Activated gamma-delta T cell treated with anti-CD3 and anti-CD28 coated beads, Interleukin-2, amount 50 U/mL, for 16 hours (primary cell): ENCODE measurements at places on chromosomes 16 and 17.
A peak's percentile ranks its signal among the peaks of the same experiment; 100 is the strongest.

DNA sequence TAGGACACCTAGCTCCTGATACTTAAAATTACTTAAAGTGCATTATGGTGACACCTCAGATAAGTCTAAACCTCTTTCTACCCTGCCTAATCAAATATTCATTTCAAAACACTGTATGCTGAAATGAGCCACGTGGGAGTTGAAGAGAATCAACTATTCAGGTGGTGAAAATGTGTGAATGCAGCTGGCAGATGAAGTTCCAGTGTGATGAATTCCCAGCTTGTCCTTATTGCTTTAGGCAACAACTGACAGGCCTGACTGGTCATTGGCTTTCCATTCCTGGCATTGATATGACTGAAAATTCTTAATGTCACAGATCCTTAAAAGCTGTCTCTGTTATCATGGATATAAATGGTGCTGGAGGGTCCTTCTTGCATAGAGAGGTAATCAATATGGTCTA is 301.9 kb upstream of the TBX2 start:
- DNase-seq = no peak

- no peak for DNase-seq
Observed at GRCh38 chr17:45236282-45236606, 14.6 kb downstream of the FMNL1 start.

GRCh38 chr17:70268383-70268782 is 99.1 kb downstream of the KCNJ2 start:
- DNase-seq = no peak

- no peak for DNase-seq
Observed at GRCh38 chr17:67672592-67673335, 45.0 kb upstream of the NOL11 start.

DNA sequence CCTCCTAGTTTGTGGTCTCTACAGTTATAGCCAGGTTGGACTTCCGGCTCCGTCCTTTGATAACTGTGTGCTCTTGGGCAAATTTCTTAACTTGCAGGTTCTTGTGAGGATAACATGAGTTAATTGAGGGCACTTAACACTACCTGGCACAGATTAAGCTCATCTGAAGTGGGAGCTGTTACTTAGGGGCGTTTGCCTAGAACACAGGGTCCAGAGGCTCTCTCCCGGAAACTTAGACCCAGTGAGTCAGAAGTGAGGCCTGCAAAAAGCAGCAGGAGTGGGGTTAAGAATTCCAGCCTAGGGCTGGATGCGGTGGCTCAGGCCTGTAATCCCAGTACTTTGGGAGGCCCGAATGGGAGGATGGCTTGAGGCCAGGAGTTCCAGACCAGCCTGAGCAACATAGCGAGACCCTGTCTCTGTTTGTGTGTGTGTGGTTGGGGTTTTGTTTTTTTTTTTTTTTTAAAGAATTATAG is 1.4 kb downstream of the MVP start:
- no peak for DNase-seq

DNA sequence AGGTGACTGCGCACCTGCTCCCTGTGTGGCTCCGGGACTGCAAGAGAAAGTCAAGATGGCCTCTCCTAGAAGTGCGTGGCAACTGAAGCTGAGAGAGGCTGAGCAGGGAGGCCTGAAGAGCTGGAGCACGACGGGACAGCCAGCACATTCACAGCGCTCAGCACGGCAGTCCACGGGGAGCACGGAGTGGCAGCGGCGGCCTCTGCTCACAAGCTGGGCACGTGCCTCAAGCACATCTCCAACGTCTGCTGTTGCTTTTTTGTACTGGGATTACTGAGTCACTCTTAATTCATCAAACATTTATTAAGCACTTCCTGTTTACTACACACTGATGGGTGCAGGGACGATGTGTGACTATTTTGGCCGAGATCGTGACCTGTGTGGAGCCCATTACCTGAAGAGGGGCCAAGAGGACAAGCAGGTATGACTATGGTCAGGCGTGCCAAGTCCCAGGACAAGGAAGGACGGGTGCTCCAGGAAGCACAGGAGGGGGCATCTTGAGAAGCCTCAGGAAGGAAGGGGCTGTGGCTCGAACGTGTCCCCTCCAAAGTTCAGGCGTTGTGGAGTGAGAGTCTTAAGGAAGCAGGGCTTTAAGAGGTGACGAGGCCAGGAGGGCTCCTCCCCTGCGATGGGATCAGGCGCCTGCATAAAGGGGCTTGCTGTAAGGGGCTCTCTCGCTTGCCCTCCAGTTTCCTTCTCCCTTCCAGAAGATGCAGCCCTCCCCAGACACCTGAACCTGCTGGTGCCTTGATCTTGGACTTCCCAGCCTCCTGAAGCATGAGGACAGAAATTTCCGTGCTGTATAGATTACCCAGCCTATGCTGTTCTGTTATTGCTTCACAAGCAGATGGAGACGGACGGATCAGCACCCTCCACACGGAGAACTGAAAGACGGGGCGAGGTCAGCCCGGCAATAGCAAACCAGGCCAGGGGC is 105.8 kb downstream of the ADCY9 start:
- DNase-seq = no peak

- DNase-seq = no peak
Observed at GRCh38 chr17:59097876-59098275, 8.8 kb downstream of the TRIM37 start.

- DNase-seq = no peak
Observed at GRCh38 chr17:4049546-4049945, 85.3 kb upstream of the ATP2A3 start.

DNA sequence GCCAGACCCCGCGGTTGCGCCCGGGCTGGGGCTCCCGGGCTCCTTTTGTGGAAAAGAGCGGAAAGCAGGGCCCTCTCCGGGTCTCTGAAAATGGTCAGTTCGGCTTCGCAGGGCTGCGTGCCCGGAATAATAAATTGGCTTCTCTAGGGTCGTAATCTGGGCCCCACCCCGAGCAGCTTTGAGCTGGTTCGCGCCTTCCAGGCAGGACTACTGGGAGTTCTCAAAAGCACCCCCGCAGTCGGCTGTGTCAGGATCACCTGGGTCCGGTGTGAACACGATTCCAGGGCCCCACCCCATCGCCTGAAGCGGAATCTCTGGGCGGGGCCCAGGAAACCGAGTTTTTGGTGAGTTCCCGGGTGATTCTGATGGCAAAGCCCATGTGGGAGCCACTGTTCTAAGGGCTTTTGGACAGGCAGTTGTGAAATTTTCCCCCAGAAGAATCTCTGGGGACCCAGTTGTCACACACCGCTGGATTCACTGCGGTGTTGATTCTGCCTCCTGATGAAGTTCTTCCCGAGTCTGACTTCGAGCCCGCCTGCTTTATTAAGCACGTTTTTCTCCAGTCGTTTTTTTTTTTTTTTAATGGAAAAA is 77.0 kb downstream of the MRC2 start:
- DNase-seq = no peak

DNA sequence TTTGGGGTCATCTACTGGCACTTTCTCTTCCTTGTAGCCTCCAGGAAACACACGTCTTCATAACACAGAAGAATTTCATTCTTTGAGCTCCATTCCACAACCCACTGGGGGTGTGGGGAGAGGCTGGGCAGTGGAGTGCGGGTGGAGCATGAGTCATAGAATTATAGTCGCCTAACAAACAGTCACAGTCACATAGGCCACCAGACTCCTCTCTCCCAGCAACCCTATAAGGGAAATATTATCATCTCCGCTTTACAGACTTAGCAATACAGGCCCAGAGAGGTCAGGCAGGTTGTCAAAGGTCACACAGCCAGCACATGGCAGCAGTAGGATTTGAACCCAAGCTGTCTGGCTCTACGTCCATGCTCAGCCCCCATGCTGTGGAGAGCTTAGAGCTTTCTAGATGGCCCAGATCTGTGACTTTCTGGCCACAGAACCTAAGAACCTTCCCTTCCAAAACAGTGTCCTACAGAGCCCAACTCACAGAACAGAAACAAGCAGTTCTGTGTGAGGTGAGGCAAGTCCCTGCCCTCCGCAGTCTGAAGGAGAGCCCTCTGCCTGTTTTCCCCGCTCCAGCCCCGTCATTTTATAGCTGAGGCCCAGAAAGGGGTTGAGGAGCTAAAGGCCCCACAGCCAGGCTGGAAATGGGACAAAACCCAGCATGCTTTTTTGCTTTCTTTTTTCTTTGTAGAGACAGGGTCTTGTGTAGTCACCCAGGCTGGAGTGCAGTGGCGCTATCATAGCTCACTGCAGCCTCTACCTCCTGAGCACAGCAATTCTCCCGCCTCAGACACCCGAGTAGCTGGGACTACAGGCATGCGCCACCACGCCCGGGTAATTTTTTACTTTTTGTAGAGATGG is 10.7 kb upstream of the LITAF start:
- no peak for DNase-seq

GRCh38 chr17:30477083-30477773 is at the start of gene GOSR1:
Gene GOSR1 (plus strand): TSS chr17:30477408. CDS start chr17:30477434, 26 bp downstream.
- peak; percentile 87 for DNase-seq

DNA sequence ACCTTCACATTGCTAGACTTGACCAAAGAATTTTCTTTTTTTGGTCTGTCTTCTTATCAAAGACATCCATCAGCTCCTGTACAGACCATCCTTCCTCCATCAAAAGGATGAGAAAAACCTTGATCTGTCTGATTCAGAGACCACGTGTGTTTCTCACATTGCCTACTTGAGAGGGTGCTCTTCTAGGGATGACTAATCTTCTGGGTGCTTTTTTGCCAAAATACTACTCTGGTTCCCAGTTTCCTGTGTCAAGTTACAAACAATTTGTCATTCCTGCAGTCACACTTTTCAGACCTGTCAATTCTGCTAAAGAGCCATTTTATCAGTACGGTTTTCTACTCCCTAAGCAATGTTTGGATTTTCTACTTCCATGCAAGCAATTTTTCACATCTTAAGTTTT is 492.2 kb downstream of the CDH11 start:
- no peak for DNase-seq

DNA sequence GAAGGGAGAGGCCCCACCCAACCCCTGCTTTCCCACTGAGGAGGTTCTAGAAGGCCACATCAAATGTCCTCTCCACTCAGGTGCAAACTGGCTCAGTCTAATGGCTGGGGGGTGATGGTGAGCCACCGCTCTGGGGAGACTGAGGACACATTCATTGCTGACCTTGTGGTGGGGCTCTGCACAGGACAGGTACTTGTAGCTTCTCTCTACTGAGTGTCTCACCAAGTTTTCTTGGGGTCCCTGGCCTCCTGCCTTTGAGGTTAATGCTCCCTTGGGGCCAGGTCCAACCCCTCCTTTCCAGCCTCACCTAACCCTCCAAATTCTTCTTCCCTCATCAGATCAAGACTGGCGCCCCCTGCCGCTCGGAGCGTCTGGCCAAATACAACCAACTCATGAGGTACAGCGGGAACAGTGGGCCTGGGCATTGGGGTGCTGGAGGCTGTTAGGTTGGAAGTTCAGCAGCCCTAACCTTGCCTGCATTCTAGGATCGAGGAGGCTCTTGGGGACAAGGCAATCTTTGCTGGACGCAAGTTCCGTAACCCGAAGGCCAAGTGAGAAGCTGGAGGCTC is 5.7 kb downstream of the ENO3 start:
- DNase-seq = no peak

DNA sequence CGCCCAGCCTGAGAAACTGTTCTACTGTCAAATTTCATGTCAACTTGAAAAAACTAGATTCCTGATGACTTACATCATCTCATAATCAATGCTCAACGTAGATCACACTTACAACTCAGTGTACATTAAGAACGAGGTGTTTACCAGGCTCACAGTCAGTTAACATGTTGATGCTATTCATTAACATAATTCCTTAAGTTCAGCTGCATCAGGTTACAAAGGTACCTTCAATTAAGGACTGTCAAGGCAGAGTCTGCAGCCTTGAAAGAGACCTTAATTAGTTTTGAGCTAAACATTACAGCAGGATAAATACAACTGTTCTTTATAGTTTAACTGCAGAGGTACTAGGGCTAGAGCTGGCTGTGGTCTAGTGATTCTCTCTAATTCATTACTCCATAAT is 1.9 kb downstream of the GNA13 start:
- DNase-seq = no peak

DNA sequence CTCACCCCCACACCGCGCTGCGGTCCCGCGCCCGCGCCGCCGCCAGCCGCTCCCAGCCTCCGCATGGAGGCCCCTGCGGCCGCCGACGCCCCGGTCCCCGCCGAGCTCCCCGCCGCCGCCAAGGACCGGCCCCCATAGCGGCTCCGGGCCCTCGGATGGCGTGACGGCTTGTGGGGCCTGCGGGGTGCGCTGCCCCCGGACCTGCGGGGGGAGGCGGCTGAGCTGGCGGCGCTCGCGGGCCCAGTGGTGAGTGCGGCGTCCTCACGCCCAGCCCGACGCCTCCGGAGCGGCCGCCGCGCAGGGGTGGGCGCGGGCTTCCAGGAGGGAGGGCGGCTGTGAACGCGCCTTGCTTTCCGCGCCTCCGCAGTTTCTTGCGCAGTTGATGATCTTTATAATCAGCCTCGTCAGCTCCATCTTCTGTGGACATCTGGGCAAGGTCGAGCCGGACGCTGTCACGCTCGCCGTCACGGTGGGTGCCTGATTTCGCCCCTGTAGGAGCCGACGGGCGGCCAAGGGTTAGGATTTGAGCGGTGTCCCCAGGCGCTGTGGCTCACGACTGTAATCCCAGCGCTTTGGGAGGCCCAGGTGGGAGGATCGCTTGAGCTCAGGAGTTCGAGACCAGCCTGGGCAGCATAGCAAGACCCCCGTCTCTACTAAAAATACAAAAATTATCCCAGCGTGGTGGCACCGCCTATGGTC is 46.4 kb downstream of the SLC47A1 start:
- no peak for DNase-seq

- DNase-seq = no peak
Observed at GRCh38 chr17:39227364-39227919, 1.7 kb upstream of the STAC2 start.

GRCh38 chr17:15513058-15513791 is 45.8 kb upstream of the CDRT4 start:
- no peak for DNase-seq

DNA sequence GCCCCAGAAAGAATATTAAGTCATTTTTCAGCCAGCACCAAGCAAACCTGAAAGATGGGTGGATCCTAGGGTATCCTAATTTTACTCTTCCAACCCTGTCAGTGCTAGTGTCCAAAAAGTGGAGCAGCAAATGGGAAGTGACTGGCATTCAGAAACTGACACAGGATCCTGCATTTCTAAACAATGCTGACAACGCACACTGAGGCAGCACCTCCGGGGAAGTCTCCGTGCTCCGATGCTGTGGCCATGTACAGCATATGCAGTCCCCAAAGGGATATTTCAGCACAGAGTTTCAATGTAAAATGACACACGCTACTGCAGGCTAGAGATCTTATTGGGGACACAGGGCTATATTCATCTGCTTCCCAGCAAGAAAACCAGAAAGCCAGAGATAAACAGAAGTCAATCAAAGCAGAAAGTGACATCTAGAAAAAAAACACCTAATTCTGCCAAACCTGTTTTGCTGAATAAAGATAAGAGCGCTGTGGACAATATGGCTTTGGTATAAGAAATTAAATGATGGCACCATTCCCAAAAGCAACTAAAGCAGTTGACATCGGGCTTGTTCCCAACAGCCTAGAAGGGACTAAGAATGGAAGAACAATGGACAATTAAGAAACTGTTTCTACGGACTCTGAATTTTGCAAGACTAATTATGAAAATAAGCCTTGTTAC is 17.3 kb downstream of the XYLT1 start:
- DNase-seq = no peak

GRCh38 chr16:68009157-68009735 is 6.5 kb downstream of the DPEP2NB start:
- no peak for DNase-seq

GRCh38 chr16:57077714-57078113 is 14.7 kb upstream of the CPNE2 start:
- no peak for DNase-seq

GRCh38 chr16:24394341-24394740 is 138.2 kb downstream of the CACNG3 start:
- DNase-seq = no peak

- DNase-seq = no peak
Observed at GRCh38 chr16:9462984-9463383, 371.5 kb downstream of the HAPSTR1 start.

GRCh38 chr16:11410376-11411058 is 65.3 kb downstream of the RMI2 start:
- no peak for DNase-seq
